ENCODE measurements at places on chromosomes 13 and 19. TPM values are rescaled to one million over a fixed set of nuclear protein-coding genes. Genes with fewer than 3 reads are reported as not detected.

ATP7B gene
- 7.1 TPM for total RNA-seq

DNA sequence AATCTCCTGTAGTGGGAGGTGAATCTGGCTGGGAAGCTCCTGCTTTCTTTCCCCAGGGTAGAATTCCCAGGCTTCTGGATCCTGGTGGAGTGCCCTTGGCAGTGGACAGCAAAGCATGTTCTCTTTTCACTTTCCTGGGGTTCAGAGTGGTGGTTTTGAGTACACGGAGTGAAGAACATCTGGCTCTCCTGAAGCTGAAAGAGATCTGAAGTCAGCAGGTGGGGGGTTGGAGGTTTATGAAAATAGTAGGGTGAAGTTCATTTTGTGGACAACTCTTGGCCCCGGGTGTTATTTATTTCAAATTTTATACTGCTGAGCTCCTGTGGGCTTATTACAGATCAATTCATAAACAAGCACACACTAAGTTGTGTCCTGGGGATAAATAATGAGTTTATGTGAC lies 497.3 kb downstream of the KLF5 start:
- no peak for DNase-seq

DNA sequence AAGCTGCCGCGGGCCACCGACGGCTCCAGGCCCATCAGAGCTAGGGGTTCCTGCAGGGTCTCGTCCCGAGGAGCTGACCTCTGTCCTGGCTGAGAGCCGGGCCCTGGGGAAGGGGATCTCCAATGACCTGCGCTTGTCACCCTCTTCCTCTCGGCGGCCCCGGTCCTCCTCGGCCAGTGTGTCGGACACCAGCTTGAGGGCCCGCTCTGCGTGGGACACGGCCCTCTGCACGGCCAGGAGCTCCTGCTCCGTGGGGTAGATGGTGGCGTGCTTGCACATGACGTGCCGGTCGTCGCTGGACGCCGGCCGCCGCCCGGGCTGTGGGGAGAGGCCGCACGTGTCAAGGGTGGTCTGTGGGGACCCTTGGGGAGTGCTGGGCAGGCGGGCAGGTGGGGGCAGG lies 32.7 kb upstream of the MATK start:
- no peak for DNase-seq

- no peak for DNase-seq
Measured at GRCh38 chr19:5436948-5437306, 18.3 kb upstream of the ZNRF4 start.

DNA sequence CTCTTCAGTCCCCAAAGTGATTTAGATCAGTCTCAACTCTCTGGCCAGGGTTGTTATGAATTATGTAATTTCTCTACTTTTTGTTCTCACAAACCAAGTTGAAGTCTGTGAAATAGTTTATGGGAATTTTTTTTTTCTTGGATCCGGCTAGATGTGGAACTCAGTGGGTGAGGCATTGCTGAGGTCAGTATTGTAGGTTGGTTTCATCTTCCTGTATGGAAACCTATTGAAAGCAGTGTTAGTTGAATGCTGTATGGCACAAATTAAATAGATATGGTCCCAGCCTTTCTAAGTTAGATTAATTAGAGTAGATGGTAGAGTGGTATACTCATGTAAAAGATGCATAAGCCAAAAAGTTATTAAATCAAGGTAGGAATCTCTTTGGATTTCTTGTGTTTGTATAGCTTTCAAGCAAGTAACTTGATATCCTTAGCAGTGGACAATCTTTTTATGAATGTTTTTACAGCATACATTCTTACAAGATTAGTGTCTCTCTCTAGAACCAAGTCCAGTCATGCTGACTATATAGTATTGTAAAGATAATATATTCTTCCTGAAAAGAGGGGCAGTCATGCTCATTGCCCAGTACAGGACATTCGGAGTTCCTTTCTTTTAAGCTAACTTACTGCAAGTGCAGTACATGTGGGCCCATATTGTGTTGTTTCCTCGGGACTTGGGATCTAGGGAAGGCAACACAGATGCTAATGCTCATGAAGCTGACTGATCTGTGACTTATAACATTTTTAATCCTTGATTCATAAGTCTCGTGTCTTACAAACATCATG lies 2541.1 kb downstream of the PCDH9 start:
- DNase-seq: no peak

DNA sequence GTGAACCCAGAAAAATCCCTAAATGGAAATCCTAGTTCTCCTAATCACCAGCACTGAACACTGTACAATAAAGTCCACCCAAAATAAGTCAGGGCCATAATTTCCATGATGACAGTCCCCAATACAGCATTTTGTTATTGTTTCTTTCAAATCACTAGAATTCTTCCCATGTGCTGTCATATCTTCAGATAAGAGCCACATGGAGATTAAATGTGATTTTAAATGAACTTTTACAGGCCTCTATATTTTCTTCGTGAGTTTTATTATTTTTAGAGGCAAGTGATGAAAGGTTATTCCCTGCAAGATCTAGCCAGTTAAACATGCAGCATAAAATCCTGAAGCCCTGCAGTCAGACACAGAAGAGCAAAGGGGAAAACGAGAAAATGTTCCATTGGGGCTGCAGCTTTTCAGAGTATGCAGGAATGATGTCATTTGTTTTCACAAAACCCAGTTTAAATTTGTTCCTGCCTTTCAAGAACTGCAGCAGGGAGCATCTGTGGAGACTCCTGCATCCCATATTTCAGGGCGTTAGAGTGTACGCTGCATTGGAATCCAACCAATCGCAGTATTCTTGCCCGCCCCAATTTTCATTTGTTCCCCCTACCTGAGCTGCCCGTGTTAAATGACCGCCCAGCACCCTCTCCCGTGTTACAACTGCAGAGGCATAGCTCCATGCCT lies 167.2 kb upstream of the KLF12 start:
- no peak for DNase-seq

DNA sequence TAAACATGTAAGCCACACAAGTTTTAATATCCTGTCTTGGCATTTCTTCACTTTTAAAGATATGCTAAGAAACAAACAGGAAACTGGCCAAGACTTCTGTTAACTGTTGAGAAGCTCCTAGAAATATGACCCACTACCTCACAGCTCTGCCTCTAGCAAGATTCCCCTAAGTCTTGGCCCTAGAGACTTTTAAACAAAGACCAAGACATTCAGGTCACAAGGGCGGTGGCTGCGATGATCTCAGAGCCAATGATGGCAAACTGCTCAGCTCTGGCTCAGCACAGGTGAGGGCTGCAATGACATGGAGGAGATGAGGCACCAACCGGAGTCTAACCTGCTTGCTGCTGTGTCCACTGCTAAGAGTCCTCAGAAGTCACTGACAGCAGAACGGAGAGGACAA lies 114.8 kb downstream of the SUCLA2 start:
- no peak for DNase-seq

- DNase-seq: no peak
Measured at GRCh38 chr13:112894423-112894672, 74.7 kb upstream of the MCF2L start.

ZNF444 gene
- total RNA-seq: 17.3 TPM

- DNase-seq: no peak
Measured at GRCh38 chr19:14432791-14433553, at the start of gene PKN1. Gene PKN1 (plus strand): TSS chr19:14433306. CDS start chr19:14433522, 216 bp downstream.

DNA sequence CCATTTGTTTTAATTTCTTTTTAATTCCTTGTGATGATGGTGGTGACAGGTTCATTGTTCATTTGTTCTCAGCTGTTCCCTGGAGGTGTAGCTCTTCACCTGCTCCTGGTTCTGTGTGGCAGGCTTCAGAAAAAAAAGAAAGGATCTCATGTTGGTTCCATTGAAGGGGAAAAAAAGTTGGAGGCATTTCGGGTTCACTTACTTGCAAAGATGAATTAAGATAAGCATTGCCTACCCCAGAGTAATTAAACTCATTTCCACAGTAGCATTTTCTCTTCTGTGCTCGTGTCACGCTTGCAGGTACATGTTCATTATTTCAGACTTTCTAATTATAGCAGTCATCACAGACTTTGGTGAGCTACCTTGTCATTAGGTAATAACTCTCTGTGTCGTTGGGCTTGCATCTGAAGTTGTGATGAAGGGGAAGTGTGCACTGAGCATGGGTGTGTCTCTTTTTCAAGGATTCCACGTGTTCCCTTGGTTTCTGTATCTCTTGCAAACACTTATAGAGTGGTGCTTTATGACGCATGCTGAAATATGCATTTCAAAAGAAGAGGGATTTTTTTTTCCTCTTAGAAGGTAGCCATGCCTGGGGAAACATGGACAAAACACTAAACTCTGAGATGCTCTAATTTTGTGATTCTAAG lies 69.1 kb downstream of the MTUS2 start:
- no peak for DNase-seq

DKKL1 gene
- total RNA-seq: not detected

SPACA4 gene
- total RNA-seq: not detected

ZNF296 gene
- 0.61 TPM for total RNA-seq

GRCh38 chr19:35421362-35421761 lies 26.7 kb upstream of the FFAR2 start:
- DNase-seq: no peak

- no peak for DNase-seq
Measured at GRCh38 chr19:1858412-1859081, 4.8 kb downstream of the KLF16 start.

DNA sequence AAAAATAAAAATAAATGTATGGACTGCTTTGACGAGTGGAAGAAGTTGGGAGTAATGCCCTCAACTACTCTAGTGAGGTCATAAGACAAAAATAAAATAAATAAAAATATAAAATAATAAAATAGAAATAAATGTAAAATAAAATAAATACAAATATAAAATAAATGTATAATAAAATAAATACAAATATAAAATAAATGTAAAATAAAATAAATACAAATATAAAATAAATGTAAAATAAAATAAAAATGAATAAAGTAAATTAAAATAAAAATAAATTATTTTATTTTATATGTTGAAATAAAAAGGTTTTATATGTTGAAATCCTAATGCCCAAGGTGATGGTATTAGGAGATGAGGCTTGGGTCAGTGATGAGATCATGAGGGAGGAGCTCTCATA lies 20.1 kb upstream of the IGSF23 start:
- no peak for DNase-seq

GIPR gene
- total RNA-seq: 7.1 TPM

SERP2 gene
- 3.0 TPM for total RNA-seq

GRCh38 chr13:35866801-35867200 lies 264.4 kb downstream of the DCLK1 start:
- DNase-seq: no peak

- DNase-seq: no peak
Measured at GRCh38 chr13:35219021-35219420, 257.5 kb downstream of the MAB21L1 start.

ZNF497 gene
- total RNA-seq: 0.19 TPM

GRCh38 chr13:39957868-39958677 lies 302.6 kb downstream of the COG6 start:
- no peak for DNase-seq

KLK14 gene
- total RNA-seq: not detected

DNA sequence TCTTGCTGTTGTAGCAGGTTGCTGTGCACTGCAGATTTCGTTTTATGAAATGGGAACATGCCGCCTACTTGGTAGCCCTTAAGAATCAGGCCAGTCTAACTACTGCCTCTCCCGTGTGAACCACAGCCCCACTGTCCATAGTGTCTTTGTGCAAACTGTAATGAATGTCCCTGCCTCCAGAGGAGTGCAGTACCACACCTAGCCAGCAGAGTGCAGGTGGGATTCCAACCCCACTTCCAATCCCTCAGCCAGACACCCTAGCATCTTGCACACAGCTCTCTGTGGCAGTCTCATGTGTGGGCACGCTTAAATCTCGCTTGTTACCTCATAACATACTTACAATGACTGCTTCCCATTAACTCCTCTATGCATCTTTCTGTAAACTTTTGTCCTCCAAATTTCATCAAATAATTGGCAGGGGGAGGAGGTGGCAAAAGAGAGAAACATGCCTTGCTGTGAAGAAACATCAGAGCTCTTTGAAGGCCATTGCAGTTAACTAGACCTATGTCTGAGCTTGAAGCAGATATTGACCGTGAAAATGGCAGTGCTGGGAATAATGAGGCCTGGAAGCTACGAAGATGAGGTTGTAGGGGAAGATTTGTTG lies 47.2 kb downstream of the ZAR1L start:
- no peak for DNase-seq

Data from mesenteric fat pad (tissue), 1 donor.